ENCODE measurements at places on chromosomes 7 and 10.

GRCh38 chr7:159210581-159211235, 66.0 kb upstream of the VIPR2 start:
- H3K4me3 ChIP-seq, result no peak overlapping the region
- no peaks in the 10 kb centered on the region for H3K27me3 ChIP-seq
- H3K27ac ChIP-seq, result no peak overlapping the region
- H3K4me1 ChIP-seq, result peaks cover 35% of the 10 kb centered on the region
- DNase-seq, result no peak

GRCh38 chr7:142362349-142362748, 104.5 kb upstream of the PRSS58 start:
- no peak for DNase-seq
- no peaks in the 10 kb centered on the region for H3K36me3 ChIP-seq
- H3K27me3 ChIP-seq, result no peaks in the 10 kb centered on the region

DNA sequence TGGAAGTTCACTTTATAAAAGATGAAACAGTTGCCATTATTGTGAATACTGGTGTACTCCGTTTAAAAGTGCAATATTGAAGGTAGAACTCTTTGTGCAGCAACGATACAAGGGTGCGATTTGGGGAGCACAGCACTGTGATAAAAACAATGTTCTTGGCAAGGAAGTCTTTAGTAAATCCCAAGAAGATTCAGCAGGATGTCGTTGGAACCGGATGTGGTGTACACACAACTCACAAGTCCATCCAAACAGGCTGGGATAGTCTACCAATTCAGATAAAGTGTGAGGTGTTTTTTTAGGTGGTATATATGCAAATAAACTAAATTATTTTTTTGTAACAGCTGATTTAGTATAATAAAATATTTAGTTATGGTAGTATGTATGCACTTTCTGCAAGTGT, 46.7 kb downstream of the ZNF777 start:
- peak overlapping the region; percentile 71 for H3K27ac ChIP-seq
- peak; percentile 57 for DNase-seq
- H3K4me3 ChIP-seq, result no peak overlapping the region
- H3K36me3 ChIP-seq, result no peaks in the 10 kb centered on the region
- no peaks in the 10 kb centered on the region for H3K27me3 ChIP-seq
- peaks cover 23% of the 10 kb centered on the region for H3K4me1 ChIP-seq

GRCh38 chr7:2522780-2523433, 3.3 kb downstream of the LFNG start:
- no peak for DNase-seq
- H3K36me3 ChIP-seq, result no peaks in the 10 kb centered on the region
- peaks cover 8% of the 10 kb centered on the region for H3K27me3 ChIP-seq
- peaks cover 39% of the 10 kb centered on the region for H3K4me1 ChIP-seq

- peaks cover 1% of the 10 kb centered on the region for H3K27me3 ChIP-seq
- no peaks in the 10 kb centered on the region for H3K36me3 ChIP-seq
- no peak overlapping the region for H3K27ac ChIP-seq
- DNase-seq, result no peak
- H3K4me1 ChIP-seq, result no peaks in the 10 kb centered on the region
- H3K4me3 ChIP-seq, result no peak overlapping the region
Measured at GRCh38 chr10:95429639-95430038, 131.5 kb downstream of the SORBS1 start.

DNA sequence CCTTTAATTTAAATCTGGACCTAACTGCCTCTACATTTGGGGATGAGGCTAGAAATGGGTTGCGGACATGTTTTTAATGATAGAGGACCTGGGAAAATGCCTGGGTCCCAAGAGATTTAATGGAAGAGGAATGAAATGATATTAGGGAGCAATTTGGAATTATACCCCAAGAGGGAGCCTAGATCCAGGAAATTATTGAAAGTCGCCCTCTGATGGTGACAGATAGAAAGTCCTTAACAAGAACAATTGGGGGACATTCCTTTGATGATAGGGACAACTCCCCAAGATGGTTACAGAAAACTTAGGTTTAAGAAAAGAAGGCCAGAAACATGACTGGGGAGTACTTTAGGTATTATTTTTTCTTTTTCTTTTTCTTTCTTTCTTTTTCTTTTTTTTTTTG, 9.5 kb upstream of the TSGA13 start:
- H3K4me3 ChIP-seq, result no peak overlapping the region
- no peaks in the 10 kb centered on the region for H3K27me3 ChIP-seq
- DNase-seq, result no peak
- no peaks in the 10 kb centered on the region for H3K36me3 ChIP-seq

DNA sequence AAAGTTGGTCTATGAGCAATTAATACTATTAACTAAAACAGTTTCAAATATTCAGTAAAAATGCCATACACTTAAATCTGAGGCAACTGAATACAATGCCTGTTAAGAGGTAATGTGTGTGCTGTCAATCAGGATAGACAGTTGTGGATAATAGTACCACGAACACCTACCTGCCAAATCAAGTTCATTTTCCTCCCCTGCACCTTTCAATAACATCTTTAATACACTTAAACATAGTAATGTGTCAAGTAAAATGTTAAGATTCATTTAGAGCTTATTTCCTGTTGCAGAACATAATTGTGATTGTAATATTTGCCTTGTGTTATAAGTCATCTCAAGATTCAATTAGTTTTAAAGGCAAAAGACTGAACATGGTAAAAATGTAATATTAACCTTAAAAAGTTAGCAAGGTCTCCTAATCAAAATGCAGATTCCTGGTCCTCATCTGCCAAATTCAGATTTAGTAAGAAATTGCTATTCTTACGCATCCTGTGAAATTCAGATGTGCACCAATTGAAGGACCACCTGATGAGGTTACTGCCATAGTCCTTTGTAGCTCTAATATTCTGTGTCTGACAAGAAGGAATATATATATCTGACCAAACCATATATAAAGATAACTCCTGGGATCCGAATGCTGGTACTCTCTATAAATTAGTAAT, 37.1 kb downstream of the COL1A2 start:
- peaks cover 10% of the 10 kb centered on the region for H3K27me3 ChIP-seq
- no peak for DNase-seq
- H3K36me3 ChIP-seq, result no peaks in the 10 kb centered on the region
- H3K4me1 ChIP-seq, result no peaks in the 10 kb centered on the region
- H3K4me3 ChIP-seq, result no peak overlapping the region

DNA sequence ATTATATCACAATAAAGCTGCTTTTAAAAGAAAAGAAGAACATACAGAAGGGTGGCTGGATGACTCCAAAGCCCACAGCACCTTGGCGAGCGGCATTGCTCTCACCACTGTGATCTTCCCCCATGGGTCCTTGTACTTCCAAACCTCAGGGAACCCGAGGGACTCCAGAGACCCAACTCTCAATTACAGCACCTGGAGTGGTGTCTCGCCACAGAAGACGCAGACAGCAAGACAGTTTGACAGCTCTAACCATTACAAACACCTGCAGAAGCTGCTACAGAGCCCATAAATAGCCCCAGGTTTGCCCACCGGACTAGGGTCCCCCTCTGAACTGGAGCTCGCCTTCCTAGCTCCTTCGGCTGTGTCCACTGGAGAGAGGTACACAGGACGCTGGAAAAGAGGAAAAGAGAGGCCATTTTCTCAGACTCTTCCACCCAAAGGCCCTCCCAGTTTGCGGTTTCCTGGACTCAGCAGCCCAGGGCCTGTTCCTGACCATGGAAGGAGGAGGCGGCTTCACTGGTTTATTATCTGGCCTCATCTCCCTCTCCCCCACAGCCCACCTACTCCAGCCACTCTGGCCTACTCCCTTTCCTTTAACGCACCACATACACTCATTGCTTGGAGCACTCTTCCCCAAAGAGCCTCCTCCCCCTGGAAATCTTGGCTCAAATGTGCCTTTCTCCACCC, 1.9 kb downstream of the PIK3AP1 start:
- H3K36me3 ChIP-seq, result no peaks in the 10 kb centered on the region
- H3K27me3 ChIP-seq, result peaks cover 7% of the 10 kb centered on the region
- peaks cover 45% of the 10 kb centered on the region for H3K4me1 ChIP-seq
- H3K27ac ChIP-seq, result peak overlapping the region; percentile 61
- no peak overlapping the region for H3K4me3 ChIP-seq
